ENCODE measurements at places on chromosomes 16 and 17.

GRCh38 chr16:1745181-1745899, 26.0 kb downstream of the NME3 start:
- DNase-seq: no peak

- DNase-seq: no peak
Observed at GRCh38 chr17:44349553-44350070, 4.5 kb downstream of the GRN start.

- DNase-seq: no peak
Observed at GRCh38 chr17:42167807-42168206, 13.0 kb upstream of the RAB5C start.

GRCh38 chr17:73182616-73183310, 10.1 kb upstream of the COG1 start:
- peak; percentile 80 for DNase-seq

- DNase-seq: no peak
Observed at GRCh38 chr16:85878875-85879274, 20.1 kb upstream of the IRF8 start.

GRCh38 chr16:54985668-54986067, 55.0 kb downstream of the IRX5 start:
- no peak for DNase-seq

DNA sequence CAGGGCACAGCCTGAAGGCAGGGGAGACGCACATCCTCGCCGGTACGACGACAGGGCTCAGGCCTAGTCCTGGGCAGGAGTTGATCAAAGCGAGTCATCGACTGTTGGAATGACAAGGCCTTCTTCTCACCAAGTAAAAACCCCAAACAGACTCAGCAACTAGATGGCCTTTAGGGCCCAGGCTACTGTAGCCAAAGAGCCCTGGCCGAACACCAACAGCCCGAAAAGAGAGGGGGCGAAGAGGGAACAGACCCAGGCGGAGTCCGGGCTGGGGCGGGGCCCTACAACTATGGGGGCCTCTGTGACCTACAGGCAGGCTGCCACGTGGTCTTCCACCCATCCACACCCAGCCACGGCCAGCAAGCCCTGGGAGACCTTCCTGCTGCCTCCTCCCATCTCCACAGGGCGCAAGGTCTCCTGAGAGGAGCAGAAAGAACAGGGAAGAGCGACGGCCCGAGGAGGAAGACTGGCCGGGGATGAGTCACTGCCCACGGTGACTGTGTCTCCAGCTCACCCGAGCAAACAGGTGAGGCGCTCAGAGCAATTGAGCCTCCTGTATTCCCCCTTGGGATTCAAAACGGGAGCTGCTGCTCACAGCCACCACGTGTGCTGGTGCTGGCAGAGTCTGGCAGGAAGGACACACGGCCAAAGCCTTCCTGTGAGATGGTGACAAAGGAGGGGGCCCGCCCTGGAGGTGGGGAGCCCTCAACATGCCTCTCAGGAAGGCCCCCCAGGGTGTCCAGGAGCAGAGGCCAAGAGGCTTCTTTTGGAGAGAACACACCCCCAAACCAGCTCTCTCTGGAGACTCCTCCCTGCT, 17.7 kb downstream of the SLC16A3 start:
- no peak for DNase-seq

DNA sequence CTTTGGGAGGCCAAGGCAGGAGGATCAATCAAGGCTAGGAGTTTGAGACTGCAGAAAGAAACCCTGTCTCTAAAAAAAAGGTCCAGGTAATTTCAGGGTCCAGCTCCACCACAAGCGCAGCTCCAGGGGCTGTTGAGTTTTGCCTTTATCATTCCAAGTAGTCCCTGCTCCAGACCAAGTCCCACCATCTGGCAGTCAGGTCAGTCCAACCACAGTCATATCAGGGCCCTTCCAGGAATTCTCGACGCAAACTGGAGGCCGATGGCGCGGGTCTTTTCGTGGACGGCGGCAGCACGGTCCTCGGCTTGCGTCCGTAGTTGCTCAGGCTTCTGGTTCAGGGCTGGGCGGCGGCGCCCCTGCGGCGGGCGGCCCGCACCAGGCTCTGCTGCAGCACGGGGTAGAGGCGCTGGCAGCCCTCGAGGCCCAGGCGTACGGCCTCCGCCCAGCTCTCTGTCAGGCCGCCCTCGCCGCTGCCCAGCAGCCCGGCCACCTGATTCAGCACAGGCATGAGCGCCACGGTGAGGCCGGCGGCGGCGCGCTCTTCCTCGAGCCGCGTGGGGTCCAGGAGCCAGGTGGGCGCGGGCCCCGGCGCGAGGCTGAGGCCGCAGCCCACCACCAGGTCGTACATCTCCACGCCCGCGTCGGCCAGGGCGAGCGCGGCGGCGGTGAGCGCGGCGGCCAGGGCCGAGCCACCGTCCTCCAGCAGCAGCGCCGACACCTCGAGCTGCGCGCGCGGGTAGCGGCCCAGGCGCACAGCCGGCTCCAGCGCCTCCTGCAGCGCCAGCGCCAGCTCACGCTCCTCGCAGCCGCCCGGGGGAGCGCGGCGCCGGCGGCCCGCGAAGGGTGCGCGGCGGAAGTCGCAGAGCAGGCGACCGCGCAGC, 752 bp downstream of the EXOSC6 start:
- DNase-seq: no peak

DNA sequence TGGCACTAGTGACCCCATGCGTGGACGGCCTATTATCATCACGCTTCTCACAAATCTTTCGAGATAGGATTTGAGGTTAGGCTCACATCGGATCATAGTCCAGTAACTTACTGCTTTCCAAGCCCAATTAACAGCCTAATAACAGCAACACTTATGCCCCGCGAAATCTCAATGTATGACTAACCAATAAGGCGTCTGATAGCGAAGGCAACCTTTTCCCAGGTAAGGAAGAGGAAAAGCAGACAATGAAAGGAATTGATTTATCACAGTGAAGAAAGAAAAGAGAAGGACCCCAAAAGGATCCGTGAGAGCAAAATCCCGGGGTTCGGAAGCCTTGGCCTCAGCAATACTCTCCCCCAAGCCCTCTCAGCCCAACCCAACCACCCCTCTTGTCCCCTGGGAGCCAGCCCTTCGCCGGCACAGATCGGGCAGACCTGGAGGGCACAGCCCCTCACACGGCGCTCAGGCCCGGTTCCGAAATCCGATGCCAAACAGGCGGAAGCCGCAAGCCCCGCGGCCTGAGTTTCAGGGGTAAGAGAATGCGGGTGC, 534 bp downstream of the GPATCH8 start:
- DNase-seq: no peak

GRCh38 chr16:79185711-79186110, 414.8 kb downstream of the MAF start:
- DNase-seq: peak; percentile 47

DNA sequence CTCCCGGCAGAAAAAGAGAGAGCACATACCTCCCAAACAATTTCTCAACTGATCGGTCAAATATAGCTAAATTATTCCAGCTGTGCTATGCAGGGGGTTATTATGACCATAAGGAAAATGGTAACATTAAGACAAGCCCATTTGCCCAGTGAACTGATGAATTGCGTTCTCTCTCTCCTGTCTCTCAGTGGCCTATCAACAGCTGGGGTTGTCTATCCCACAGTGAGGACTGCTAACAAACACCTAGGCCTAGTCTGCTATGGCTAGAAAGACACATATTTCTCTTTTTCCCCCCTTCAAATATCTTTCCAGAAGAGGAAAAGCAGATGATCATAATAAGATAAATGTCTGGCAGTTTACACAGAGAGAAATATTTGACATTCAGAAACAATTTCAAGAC, 263.8 kb upstream of the ELAC2 start:
- DNase-seq: no peak

DNA sequence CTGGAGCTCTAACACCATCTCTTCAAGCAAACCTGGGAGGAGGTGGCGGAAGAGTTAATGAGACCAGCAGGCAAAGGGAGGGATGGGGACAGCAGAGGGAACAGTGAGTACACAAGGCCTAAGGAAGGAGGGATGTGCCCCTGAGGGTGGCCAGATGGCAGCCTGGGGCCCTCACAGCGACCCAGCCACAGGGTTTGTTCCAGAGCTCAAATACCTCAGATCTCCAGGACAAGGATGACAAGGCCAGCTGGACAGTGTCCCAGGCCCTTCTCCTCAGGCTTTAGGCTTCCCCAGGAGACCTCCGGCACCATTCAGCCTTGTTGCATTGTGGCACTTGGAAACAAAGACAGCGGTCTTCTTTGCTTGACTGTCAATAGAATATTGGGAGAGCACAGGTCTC, 14.9 kb downstream of the CDIP1 start:
- no peak for DNase-seq

- no peak for DNase-seq
Observed at GRCh38 chr16:85225721-85226120, 113.4 kb upstream of the CIBAR2 start.

GRCh38 chr16:14464796-14465195, 165.3 kb downstream of the PARN start:
- no peak for DNase-seq

DNA sequence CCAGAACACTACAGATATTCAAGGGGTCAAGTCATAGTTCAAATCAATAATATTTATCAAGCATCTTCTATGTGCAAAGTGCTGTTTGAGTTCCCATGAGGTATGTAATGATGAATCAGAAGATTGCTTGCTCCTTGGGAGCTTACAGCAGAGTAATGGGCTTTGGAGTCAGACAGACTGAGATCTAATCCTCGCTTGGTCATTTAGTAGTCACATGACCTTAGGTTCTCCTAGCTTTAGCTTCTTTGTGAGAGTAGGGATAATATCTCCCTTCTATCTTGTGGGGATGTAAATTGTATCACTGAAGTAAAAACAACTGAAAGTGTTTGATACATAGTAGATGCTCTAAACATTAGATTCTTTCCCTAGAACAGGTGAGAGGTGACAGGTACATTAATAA, 30.1 kb downstream of the SNX11 start:
- no peak for DNase-seq

DNA sequence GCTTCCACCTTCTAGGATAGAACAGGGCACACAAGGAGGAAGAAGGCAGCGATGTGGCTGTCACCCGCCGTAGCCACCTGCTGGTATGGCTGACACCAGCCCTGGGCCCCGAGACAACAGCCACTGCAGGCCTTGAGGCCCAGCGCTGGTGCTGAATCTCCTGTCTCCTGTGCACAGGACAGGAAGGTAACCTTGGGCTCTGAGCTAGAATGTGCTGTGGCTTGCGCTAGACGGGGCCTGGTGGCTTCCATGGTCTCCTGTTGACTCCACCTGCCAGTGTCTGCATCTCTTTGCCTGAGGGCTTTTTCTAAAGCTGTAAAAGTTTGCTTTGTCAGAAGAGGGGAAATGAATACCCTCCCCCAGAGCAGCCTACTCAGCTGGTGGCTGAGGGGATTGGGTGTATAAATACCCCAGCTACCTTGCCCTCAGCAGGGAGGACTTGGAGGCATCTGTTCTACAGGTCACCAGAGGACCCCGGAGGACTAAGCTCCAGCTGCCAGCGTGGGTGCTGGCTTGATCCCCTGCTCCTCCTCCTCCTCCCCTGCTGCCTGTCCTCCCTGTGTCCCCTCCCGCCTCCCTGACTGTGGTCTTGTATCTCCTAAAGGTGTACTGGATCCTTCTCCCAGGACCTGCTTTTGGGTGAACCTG, 76.1 kb upstream of the SDK2 start:
- DNase-seq: no peak

GRCh38 chr17:43352579-43353331, 46.0 kb upstream of the ARL4D start:
- no peak for DNase-seq

GRCh38 chr17:1179112-1179817, 516 bp downstream of the ABR start:
- no peak for DNase-seq

GRCh38 chr17:17872547-17873345, 36.0 kb upstream of the SREBF1 start:
- DNase-seq: no peak

- DNase-seq: no peak
Observed at GRCh38 chr17:70535986-70536385, 366.7 kb downstream of the KCNJ2 start.

- no peak for DNase-seq
Observed at GRCh38 chr16:75219838-75220237, 1.1 kb downstream of the CTRB1 start.

DNA sequence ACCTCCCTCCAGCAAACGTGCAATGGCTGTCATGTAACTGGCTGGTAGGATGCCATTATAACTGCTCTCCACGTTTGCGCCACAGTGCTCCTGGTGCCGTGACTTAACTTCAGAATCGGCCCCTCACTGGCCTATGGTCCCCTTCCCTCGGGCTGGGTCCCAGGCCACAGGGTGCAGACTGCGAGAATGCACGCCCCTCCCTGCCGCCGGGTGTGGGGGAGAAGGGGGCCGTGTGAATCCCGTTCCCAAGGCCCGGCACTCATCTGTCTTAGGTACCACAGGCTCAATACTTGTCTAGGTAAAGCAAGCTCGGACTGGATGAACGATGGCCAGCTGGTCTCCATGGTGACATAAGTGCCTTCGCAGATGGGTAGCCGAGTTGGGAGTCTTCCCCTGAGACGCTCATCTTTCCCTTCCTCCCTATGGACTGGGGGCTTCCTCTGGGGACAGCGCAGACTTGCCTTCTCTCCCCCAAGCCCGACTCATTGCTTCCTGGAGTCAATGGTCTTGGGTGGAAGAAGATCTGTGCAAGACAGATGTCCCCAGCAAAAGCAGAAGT, 37.8 kb downstream of the TIMM22 start:
- no peak for DNase-seq

- peak; percentile 0 for DNase-seq
Observed at GRCh38 chr16:75053791-75054555, 55.1 kb downstream of the ZNRF1 start.

DNA sequence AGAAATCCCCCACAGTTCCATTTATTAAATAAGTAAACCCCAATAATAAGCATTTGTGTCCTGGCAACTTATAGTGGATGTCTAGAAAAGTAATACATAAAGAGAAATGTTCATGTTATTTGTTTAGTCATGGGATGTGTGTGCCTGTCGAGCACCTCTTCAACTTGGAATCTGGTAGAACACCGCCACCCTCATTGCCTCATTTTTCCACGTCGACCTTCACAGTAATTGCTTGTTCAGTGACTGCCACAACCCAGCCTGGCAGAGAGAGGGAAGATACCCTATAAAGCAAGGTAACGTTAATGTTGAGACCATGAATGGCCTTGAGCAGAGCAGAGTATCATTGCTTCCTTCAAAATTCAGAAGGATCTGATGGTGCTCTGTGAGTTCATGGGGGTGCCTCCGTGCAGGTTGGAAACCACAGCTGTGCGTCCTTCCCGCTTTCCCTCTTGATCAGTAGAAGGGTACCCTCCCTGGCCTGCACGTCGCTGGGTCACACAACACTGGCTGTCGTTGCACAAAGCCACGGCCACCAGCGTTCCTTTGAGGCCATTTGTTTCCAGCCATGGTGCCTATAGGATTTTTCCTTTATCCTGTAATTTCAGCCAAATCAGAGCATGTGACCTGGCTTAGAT, 3.7 kb upstream of the DNASE1 start:
- no peak for DNase-seq

GRCh38 chr16:55408661-55409060, 70.3 kb upstream of the MMP2 start:
- no peak for DNase-seq

DNA sequence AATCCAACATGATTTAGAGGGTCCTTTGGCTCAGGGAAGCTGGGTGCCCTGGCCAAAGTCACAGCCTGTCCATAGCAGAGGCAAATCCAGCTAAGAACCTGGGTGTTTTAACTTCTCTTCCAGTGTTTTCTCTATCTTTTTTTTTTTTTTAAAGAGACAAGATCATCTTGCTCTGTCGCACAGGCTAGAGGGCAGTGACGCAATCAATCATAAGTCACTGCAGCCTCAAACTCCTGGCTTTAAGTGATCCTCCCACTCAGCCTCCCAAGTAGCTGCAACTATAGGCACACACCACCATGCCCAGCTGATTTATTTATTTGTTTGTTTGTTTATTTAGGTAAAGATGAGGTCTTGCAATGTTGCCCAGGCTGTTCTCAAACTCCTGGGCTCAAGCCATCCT, 14.8 kb upstream of the GRIN2A start:
- DNase-seq: no peak

Measured in NCI-H1694 (cell line).